ENCODE measurements at places on chromosomes 11 and 22.
A peak's percentile ranks its signal among the peaks of the same experiment; 100 is the strongest.

GRCh38 chr11:88383447-88383846 lies 45.9 kb upstream of the CTSC start:
- DNase-seq = no peak

GRCh38 chr22:36369922-36370791 lies 17.6 kb downstream of the MYH9 start:
- DNase-seq = no peak

DNA sequence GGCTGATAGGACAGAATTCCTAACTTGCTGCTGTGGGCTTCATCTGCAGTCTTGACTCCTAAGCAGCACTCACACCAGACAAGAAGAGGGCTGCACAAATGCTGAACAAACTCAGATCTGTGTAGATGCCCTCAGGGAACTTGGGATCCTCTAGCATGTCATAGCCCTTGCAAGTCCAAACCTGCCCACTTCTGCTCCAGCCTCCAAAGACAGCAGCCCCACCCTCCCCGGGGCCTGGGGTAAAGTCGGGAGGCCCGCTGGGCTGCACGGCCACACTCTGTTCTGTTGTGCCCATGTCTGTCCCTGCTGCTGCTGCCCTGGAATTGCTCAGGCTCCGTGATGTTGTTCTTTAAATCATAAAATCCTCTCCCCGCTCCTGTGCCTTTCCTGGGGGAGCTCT lies 28.3 kb downstream of the DRD2 start:
- DNase-seq = no peak

DNA sequence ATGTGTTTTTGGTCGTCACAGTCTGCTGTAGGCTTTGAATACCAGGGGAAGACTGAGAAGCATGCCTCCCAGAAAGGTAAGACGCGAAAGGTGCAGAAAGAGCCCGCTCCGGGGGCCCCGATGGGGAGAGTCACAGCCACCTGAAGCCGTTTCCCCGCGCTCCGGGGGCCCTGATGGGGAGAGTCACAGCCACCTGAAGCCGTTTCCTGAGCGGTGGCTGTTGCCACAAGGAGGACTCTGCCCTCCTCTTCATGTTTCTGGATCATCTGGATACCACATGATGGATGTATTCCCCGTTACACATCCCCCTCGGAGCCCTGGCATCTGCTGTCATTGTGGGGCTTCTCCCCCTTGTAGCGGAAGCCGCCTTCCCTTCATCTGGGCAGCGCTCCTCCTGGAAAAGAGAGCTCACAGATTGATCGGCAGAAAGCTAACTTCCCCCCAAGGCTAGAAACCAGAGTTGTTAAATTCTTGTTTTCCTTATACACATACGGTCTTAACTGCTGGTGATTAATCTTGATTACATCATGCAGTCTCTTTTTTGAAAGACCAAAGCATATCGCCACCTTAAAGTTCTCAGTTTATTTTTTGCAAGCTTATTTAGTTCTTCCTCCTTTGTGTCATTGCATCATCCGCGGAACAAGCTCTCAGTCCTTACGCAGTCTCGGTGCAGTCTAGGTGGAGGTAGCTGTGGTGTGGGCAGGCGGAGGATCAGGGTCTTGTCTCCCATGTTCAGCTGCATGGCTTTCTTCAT lies 17.5 kb downstream of the CTTN start:
- peak; percentile 66 for DNase-seq

DNA sequence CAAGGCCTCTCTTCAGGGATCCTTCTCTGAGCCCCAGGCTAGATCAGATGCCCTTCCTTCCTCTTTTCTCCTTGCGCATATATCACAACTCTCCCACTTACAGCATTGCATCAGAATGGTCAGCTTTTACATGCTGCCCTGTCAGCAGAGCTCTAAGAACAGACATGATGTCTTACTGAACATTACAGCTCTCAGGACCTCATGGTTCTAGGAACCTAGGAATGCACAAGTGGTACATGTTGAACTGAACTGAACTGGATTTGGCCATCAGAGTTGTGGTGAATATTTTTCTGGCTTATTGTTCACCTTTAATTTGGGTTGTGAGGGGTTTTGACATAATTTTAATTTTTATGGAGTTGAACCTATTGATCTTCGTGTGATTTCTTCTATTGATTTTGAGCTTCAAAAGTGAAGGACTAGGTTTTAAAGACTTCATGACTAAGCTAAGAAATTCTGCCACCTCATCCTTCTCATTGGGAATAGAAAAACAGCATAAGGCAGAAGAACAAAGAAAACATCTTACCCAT lies 37.7 kb upstream of the SPON1 start:
- peak; percentile 87 for DNase-seq

DNA sequence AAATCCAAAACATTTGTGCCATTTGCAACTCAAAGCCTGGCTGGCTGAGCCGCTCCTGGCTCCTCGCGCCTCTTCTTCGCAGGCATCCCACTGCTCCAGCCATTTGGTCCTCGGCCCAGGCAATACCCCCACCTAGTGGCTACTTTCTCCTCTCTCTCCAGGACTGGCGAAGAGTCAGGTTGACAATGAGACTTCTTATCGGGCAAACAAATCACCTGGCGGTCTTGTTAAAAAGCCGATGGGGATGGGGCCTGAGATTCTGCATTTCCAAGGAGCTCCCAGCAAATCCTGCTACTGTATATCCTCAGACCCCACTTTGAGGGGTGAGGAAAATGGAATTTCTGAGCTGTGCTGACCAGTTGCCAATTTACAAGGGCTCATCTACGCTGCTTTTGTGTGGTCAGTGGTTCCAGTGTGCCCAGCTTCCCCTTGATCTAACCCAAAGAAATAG lies 89.0 kb downstream of the ISX start:
- DNase-seq = peak; percentile 42
